Activated CD8-positive, alpha-beta memory T cell treated with anti-CD3 and anti-CD28 coated beads for 4 hours (primary cell): ENCODE measurements at places on chromosomes 11 and 22.

GRCh38 chr11:10641912-10642697 is 51.5 kb downstream of the IRAG1 start:
- DNase-seq, result no peak

- DNase-seq, result no peak
Observed at GRCh38 chr22:35525687-35526332, 14.8 kb upstream of the RASD2 start.

- no peak for DNase-seq
Observed at GRCh38 chr22:33780531-33781136, 139.6 kb downstream of the LARGE1 start.

GRCh38 chr22:37675930-37676735 is 697 bp downstream of the LGALS1 start:
- no peak for DNase-seq

DNA sequence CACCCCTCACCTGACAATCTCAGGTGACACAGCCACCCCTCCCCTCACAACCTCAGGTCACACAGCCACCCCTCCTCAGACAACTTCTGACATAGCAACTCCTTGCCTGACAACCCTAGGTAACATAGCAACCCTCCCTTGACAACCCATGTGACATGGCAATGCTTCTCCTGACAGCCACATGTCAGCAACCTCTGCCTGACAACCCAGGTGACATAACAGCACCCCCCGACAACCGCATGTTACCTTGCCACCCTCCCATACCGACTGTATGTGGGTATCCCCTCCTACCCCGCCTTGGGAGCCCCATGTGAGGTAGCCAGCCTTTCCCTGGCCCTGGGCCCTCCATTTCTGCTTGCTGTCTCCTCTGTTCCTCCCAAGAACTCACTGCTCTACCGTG is 77.7 kb upstream of the B3GAT1 start:
- DNase-seq, result no peak

DNA sequence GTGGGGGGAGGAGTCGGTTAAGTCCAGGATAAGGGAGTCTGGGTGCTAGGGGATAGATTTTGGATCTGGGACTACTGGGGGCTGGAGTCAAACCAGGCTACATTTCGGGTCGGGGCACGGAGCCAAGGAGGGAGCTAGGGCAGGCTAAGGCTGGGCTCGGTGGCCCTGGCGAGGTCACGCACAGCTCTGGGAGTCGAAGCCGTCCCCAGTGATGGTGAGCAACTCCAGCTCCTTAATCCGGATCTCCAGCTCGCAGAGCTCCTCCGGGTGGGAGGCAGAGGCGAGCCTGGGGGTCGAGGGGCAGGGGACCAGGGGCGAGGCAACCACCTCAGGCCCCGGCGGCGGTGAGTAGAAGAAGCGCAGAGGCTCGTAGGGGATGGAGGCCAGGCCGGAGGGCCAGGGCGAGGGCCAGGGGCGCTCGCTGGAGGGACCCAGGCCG is 544 bp downstream of the C11orf91 start:
- no peak for DNase-seq

DNA sequence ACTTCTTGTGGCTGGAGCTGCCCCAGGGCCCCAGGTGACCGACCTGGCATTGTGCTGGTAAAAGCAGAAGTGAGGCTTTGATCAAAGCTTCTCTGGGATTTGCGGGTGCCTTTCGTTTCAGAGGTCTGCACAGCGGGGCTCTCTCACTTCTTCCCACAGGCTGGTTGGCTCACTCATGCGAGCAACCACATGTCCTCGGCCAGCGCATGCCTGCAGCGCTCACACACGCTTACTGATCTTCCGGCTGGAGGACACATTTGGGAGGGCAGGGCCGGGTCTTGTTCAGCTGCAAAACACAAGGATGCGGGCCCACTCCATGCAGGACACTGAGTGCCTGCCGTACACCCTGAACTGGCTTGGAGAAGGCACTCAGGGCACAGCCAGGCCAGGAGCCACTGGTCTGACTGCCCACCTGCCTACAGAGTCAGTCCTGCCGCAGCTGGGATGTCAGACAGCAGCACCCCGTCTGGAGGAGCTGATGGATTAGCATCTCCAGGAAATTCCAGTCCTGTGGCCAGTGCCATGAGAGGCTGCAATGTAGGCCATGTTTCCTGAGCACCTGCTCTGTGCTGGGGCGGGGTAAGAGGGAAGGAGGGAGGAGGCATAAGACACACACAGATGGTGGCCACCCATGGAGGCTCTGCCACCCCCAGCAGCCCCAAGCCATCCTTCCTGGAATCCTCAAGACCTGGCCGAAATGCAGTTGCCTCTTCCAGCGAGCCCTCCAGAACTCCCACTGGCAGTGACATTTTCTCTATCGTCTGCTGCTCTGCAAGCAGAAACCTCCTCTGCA is 1383.2 kb downstream of the BRD1 start:
- DNase-seq, result no peak

- no peak for DNase-seq
Observed at GRCh38 chr11:123260511-123261211, 65.6 kb upstream of the CLMP start.

- DNase-seq, result no peak
Observed at GRCh38 chr22:26985931-26986782, 328.8 kb downstream of the MIAT start.

DNA sequence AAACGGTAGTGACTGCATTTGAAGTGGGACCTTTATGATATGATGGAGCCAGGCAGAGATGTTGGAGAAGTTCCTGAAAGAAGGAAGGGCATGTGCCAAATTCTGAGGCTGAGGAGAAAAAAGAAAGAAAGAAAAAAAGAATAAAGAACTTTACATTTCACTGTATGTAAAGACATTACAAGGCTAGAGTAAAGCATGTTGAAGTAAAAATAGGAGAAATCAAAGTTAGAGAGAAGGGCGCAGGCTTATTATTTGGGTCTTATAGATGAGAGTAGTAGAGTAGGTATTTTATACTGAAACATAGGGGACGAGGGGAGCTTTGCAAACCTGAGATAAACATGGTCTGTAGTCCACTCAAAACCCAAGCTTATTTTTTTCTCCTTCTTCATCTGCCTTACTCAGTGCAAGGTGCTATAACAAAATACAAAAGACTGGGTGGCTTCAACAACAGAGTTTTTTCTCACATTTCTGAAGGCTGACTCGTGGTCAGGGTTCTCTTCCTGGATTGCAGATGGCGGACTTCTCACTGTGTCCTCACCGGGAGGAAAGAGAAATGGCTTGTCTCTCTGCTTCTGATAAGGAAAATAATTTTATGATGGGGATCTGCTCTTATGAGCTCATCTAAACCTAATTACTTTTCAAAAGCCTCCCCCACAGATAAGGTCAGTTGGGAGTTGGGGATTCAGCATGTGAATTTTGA is 2.7 kb downstream of the HBG1 start:
- DNase-seq, result no peak
